Body of pancreas (tissue), 4 donors: ENCODE measurements at places on chromosomes 3 and 15. TPM values are rescaled to one million over a fixed set of nuclear protein-coding genes. Genes with fewer than 3 reads are reported as not detected.

The C3orf49 gene
- total RNA-seq = not detected

The ARHGEF3 gene
- total RNA-seq = 27.4 TPM

The AADAC gene
- 7.3 TPM for total RNA-seq

The LMAN1L gene
- total RNA-seq = not detected

GRCh38 chr3:40583691-40584090, 58.9 kb downstream of the ZNF621 start:
- no peaks in the 10 kb centered on the region for H3K4me1 ChIP-seq
- H3K27me3 ChIP-seq = no peaks in the 10 kb centered on the region
- no peaks in the 10 kb centered on the region for H3K36me3 ChIP-seq
- no peak overlapping the region for H3K4me3 ChIP-seq

DNA sequence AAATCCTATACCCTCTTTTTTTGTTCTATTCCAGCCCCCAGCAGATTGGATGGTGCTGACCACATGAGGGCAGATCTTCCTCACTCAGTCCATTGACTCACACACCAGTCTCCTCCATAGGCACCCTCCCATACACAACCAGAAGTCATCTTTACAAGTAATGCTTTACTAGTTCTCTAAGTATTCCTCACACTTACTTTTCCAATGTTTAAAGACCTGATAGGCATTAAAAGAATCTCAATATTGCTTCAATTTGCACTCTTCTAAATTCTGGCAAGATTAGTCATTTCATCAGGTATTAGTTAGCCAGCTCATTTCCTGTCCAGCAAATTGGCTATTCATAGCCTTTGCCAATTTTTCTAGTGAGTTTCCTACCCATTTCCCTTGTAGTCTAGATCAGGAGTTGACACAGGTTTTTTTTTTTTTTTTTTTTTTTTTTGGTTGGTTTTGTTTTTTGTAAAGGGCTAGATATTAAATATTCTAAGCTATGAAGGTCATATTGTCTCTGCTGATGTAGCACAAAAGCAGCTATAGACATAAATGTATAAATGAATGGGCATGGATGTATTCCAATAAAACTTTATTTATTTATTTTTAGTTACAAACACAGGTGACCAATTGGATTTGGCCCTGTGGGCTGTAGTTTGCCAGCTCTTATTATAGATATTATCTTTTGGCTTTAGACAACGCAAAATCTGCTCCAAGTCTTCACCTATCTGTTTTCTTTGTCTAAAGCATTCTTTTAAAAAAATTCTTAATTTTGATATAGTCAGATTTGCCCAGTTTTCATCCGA, 76.1 kb downstream of the ABHD5 start:
- H3K36me3 ChIP-seq = no peaks in the 10 kb centered on the region
- no peak overlapping the region for H3K4me3 ChIP-seq
- no peaks in the 10 kb centered on the region for H3K27me3 ChIP-seq
- no peak overlapping the region for H3K27ac ChIP-seq
- no peak for DNase-seq
- H3K4me1 ChIP-seq = peaks cover 28% of the 10 kb centered on the region
